Myometrial cell (primary cell): ENCODE measurements at places on chromosomes 13 and 19. TPM values are rescaled to one million over a fixed set of nuclear protein-coding genes. Genes with fewer than 3 reads are reported as not detected.

OVOL3 gene
- not detected in 2 replicates for total RNA-seq

FCER2 gene
- total RNA-seq, result not detected in 2 replicates

LINGO3 gene
- not detected in 2 replicates for total RNA-seq

ENOX1 gene
- total RNA-seq, result 0.18 and 0.29 TPM in 2 replicates

ZSCAN18 gene
- 22.2 and 43.2 TPM in 2 replicates for total RNA-seq

KLK12 gene
- not detected in 2 replicates for total RNA-seq

NCR1 gene
- total RNA-seq, result not detected in 2 replicates

PDX1 gene
- total RNA-seq, result not detected in 2 replicates

ELANE gene
- total RNA-seq, result not detected in 2 replicates

CDKN2D gene
- total RNA-seq, result 10.7 and 15.1 TPM in 2 replicates

ZNF888 gene
- total RNA-seq, result 2.7 and 3.5 TPM in 2 replicates

SLC6A16 gene
- not detected in 2 replicates for total RNA-seq

PBX4 gene
- total RNA-seq, result 1.4 TPM in 1 of 2 replicates, not detected in the other

CCDC169 gene
- 6.2 and 13.3 TPM in 2 replicates for total RNA-seq

ZNF525 gene
- total RNA-seq, result 0.86 and 0.89 TPM in 2 replicates

ATCAY gene
- total RNA-seq, result 0.58 and 1.2 TPM in 2 replicates

RELB gene
- 14.9 and 21.9 TPM in 2 replicates for total RNA-seq

ZNF570 gene
- 1.4 and 9.6 TPM in 2 replicates for total RNA-seq

RHPN2 gene
- total RNA-seq, result 2.3 and 2.6 TPM in 2 replicates

JAK3 gene
- 5.5 and 6.2 TPM in 2 replicates for total RNA-seq

KIR2DL3 gene
- total RNA-seq, result not detected in 2 replicates

RFPL4AL1 gene
- total RNA-seq, result not detected in 2 replicates

SLC5A5 gene
- not detected in 2 replicates for total RNA-seq
